Neural crest cell (in vitro differentiated cells): ENCODE measurements at places on chromosomes 2 and 18.

DNA sequence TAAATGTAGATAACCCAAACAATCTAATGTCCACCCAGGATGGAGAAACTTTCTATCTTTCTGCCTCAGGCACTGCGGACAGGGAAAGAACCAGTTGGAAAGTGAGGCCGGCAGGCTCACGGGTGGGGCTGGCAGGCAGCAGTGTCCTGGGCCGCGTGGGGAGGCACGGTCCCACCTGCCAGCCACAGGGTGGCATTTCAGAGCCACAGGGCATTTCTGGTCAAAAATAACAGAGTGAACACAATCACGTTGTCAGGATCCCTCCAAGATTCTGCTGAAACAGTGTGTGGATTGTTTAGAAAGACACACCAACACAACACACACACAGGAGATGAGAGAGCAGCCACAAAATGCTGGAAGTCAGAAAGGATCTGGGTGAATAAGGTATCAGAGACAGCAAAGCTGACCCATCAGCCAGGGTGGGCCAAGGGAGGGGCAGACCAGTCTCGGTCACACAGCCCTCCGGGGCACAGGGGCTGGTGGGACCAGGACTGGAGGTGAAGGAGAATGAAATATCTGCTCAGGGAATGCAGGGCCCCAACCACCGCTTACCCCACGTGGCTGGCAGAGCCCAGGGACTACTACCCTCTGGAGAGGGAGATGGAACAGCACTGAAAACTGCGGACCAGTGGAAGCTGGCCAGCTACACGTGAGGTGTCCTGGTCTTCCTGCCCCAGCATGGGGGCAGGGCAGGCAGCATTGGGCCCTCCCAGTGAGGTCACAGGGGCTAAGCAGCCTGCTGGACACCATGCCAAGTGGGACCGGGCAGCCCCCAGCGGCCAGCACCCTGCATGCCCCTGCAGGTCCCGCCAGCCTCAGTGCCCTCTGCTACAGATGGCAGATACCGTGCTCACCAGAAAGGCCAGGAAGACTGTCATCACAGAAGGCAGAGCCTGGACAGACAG lies 173.9 kb downstream of the HDAC4 start:
- DNase-seq = no peak

DNA sequence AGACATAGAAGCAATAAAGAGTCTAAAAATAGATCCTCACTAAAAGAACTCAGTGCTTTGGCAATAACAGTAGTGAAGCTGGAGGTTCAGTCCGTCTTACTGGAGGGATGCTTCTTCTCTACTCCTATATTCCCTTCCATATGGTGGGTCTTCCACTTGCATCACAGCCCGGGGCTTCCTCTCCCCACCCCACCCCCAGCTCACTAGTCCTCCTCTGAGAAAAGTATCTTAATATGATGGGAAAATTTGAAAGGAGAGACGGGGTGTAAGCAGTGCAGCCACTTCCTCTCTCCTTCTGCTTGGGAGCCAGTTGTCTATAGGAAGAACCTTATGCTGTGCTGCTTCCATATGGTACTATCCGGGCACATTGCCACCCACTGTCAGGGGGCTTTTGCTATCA lies 57.2 kb upstream of the SPOPL start:
- no peak for DNase-seq

- DNase-seq = peak; percentile 62
Observed at GRCh38 chr2:231666171-231667095, 41.9 kb upstream of the PTMA start.

- DNase-seq = no peak
Observed at GRCh38 chr18:75433098-75433497, 5.6 kb upstream of the SMIM21 start.
